ENCODE measurements at places on chromosomes 12 and 14.
A peak's percentile ranks its signal among the peaks of the same experiment; 100 is the strongest.

- DNase-seq = no peak
These were observed 36.7 kb upstream of the NKX2-8 start for GRCh38 chr14:36619131-36619530.

- DNase-seq = no peak
These were observed 70.5 kb downstream of the LIN52 start for GRCh38 chr14:74155287-74155686.

DNA sequence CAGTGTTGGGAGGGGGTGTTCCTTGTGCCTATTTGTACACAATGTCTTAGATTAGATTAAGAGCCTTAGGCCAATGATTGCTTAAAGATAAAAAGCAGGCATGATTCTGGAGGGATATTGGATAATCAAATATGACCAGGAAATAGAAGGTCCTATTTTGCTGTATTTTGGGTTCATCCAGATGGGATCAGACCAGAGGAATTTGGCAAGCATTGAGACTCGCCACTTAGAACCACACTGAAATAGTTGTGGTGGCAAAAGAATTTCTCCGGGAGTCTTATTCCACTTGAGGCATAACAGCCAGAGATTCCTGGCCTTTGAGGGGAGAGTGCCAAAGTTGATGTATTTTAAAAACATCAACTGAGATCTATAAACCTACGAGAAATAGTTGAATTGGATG is 327.2 kb downstream of the RAD51B start:
- peak; percentile 75 for DNase-seq

DNA sequence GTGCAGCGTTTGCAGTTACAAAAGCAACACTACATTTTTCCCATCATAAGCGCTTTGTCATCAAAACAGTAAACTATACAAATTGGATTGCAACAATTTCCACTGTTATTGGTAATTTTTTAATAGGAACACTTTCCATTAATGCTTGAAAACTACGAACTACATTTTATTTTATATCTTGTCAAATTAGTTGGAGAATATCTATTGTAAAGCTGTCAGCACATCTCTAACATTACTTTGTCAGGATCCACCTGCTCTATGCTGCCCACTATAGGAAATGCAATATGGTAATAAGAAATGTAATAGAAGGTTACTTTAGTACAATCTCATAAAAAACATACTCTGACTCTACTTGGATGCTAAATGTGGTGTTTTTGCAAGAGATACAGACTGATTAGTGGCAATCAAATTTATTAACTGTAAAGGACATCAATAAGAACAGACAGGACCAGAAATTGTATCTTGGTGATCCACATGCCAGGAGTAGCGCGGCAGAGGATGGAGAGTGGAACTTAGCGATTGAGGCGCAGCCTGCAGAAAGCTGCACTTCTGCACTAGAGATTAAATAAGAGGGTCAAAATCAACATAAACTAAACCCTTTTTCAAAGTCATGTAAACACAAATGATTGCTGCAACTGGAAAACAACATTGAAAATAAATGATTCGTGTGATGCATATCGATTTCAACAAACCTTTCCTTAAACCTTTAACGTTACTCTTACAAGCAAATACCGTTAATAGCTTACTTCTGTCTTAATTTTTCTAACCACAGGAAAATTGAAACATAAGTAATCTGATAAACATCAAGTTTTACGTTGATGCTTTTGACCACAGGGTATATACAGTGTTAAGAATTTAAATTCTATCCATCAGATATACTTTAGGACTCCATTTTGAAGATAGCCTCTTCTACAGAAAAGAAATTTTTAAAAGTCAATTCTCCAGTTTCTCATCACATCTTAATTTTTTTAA is 3.6 kb upstream of the ARID2 start:
- peak; percentile 26 for DNase-seq

- no peak for DNase-seq
These were observed 33.9 kb upstream of the LDHB start for GRCh38 chr12:21691515-21691914.

DNA sequence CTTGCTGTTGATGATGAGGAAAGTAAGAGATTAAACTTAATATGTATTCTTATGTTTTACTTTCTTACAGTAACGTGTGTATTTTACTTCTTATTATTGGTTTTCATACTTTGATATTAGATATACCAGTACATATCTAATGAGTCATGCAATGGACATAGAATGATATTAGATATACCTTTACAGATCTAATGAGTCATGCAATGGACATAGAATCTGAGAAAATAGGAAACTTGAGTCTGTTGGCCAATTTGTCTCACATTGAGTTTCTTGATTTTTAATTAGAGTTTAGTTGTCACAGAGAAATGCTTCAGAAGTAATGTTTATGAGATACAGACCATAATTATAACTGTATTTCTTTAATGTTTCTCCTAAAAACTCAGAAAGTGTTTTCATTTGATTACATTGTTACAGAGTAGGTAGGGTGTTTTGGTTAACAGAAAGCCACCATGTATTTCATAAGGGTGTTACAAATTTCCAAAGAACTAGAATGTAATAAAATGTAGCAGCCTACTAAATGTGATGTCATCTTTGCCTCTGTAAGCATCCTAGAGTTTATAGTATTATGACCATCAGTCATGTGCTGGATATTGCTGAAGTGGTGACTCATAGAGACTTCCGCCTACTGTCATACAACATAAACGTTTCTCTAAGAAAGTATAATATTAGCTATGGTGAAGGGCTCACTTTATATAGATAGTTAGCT is 3.0 kb downstream of the GAS2L3 start:
- DNase-seq = no peak

GRCh38 chr14:35368139-35368460 is 36.4 kb downstream of the NFKBIA start:
- no peak for DNase-seq

DNA sequence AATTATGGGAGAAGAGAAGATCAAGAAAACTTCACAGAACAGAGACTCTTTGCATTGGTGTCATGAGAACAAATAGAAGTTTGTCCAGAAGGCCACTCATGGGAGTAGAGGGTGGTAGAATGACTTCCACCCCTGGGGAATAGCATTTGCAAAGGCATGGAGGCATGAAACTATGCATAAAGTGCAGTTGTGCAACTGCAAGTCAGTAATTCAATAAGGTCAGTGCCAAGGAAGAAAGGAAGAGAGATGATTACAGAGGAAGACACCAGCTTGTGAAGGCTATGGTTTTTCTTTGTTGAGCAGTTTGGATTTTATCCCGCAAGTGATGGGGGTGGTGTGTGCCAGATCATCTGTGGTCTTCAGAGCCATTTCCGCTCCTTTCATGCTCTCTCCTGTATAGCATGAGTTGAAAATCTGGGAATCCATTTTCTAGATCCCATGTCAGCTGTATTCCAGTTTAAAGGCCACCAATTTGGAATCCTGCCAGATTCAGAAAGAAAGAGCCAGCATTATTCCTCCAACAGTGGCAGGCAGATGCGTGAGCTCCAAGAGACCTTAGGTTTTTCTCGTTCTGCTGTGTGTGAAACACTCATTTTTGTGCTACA is 67.6 kb upstream of the GRIN2B start:
- no peak for DNase-seq

DNA sequence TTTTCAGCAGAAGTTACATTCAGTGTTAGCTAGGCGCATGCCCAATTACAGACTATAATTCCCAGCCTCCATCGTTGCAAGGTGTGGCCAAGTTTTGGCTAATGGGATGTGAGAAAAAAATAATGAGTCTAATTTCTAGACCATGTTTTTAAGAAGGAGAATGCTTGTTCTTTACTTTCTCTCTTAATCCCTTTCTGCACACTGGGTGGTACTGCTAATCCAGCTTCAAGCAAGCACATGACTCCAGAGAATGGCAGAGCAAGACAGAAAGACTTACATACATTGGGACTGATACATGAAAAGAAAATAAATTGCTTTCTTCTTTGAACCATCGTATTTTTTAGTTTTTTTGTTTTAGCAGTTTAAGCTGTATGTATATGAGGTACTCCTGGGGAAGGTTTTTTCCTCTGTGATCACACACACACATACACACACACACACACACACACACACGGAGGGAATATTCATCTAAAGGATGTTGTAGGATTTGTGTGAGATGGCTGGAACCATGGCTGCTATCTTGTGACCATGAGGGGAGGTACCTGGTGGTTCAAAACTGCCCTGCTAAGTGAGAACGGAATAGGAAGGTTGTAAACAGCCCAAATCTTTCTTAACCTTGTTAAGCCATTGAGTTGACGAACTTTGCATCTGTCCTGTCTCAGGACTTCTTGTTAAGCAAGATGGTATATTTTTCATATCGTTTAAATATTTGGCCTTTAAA is 34.3 kb upstream of the LTA4H start:
- no peak for DNase-seq

Data from femur (tissue), 1 donor.